ENCODE measurements at places on chromosomes 3 and 15.

DNA sequence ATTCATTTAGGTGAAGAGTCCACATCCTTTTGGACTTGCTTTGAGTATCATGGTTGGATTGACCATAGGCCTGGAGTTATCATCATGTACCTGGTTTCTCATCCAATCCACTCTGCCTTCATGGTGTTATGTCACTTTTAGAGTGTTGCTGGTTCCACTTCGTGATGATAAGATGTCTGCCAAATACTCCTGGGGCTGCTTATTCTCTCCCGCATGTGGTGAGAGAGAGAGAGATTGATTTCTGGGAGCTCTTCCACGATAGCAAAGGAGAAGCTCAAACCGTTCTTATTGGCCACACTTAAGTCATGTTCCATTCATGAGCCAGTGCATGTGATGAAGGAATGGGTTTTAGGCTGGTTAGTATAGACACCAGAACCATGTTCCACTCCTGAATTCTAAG is 47.6 kb downstream of the MITF start:
- H3K4me1 ChIP-seq = no peaks in the 10 kb centered on the region
- DNase-seq = no peak
- H3K27me3 ChIP-seq = no peaks in the 10 kb centered on the region
- H3K36me3 ChIP-seq = no peaks in the 10 kb centered on the region
- no peak overlapping the region for H3K4me3 ChIP-seq

DNA sequence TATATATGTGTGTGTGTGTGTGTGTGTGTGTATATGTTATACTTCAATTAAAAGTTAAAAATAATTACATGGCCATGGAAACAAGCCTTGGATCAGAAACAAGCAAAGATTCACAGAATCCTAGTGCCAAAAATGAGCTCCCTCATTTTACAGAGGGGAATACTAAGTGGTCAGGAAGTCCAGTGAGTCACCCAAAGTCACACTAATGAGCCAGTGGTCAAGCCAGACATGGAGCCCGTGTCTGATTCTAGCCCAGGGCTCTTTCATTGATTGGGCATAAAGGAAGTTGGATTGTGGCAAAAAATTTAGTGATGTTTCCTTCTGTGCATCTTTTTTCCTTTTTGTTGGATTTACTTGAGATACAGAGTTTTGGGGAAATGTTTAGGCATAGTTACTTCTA is 152.5 kb upstream of the NPHP3 start:
- H3K27ac ChIP-seq = no peak overlapping the region
- no peak for DNase-seq
- H3K36me3 ChIP-seq = no peaks in the 10 kb centered on the region
- H3K27me3 ChIP-seq = peaks cover 3% of the 10 kb centered on the region
- H3K4me3 ChIP-seq = no peak overlapping the region

DNA sequence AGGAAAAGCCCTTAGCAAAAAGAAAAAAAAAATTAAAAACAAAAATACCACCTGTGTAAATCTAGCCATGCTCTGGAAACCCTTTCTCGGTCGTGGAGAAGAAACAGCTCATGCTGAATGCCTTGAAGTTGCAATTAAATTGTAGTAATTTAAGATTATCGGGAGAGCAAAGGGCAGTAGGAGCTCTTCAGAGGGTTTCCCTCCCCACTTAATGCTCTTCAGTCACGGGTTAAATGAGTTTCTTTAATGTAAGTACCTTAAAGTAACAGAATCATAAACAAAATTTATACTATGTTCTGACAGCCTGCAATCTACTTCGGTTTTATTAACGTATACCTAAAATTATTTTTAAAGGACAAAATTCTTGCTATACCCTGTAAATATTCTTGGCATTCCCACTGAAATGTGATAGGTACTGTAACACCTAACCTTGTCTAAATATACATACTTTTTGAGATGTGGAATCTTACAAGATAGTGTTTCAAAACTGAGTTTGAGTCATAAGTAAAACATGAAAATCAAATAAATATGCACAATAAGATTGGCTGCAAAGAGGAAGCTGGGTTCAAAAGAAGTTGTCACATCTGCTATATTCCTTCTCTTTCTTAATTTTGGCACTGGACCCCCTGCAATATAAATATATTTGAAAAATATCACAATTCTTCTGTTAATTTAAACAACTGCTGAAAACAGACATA is 5.3 kb downstream of the FOXP1 start:
- H3K27ac ChIP-seq = no peak overlapping the region
- peaks cover 28% of the 10 kb centered on the region for H3K36me3 ChIP-seq
- peaks cover 13% of the 10 kb centered on the region for H3K4me1 ChIP-seq
- DNase-seq = no peak
- no peak overlapping the region for H3K4me3 ChIP-seq

DNA sequence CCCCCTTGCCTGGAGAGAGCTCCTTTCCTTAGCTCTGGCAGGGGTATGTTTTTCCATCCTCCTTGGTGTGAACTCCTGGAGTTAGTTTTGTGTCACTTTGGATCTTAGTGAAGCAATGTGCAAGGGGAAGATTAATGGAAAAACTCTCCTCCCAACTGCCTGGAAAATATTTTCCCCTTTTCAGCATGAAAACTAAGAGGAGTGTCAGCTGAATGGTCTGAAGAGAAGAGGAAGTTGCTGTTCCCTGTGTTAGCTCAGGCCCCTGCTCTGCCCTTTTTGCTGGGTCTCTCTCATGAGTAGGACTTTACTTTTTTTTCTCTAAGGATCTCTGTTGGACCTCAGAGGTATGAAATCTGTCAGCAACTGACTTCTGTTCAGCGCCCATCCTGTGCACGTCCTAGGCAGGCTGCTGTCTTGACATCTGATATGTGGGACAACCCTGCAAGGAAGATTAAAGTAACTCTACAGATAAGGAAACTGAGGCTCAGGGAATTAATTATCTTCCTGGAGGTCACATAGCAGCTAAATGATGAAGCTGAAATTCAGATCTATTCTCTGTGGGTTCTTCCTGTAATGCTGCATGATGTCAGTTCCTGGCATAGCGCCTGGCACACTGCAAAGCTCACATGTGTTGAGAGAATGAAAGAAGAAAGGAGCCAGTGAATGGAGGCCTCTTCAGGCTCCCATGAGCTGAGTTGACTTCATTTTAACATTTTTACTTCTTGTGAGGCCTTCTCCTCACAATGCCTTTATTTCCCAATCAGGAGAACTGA is 109.7 kb upstream of the GALNT15 start:
- H3K4me3 ChIP-seq = no peak overlapping the region
- no peaks in the 10 kb centered on the region for H3K36me3 ChIP-seq
- H3K4me1 ChIP-seq = no peaks in the 10 kb centered on the region
- DNase-seq = no peak

DNA sequence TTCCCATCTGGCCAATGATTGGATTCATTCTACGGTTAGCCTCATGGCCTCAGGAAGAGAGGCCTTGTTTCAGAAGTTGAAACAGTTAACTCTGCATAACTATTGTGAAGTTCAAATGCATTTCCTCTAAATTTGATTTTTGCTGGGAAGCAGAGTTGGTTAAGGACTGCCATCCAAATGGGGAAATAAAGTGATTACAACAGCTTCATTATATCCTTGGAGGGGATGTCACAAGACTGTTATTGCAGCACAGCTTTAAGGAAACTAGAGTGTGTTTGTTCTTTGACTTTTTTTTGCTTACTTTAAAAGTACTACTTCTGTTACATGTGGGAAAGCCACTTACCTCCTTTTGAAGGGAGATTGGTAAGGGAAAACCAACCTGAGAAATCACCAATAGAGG is 164.8 kb downstream of the AKAP13 start:
- no peak overlapping the region for H3K27ac ChIP-seq
- H3K27me3 ChIP-seq = no peaks in the 10 kb centered on the region
- peaks cover 36% of the 10 kb centered on the region for H3K4me1 ChIP-seq
- no peak for DNase-seq
- H3K4me3 ChIP-seq = no peak overlapping the region

DNA sequence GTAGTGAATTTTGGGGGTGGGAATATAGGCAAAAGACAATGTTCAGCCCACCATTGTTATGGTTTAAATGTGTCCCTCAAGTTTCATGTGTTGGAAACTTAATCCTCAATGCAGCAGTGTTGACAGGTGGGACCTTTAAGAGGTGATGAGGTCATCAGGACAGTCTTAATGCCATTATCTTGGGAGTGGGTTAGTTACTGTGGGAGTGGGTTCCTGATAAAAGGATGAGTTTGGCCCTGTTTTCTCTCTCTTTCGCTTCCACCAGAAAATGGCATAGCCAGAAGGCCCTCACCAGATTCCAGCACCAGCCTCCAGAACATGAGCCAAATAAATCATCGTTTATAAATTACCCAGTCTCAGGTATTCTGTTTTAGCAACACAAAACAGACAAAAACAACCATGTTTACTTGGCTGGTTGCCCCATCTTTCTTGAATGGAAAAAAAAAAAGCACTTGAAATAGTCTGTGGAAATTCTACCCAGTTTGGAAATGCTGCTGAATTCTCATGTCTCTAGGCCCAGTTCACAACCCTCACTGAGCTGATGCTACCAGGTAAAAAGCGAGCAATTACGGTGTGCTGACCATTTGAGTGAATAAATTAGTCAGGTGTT is 31.0 kb upstream of the MFSD1 start:
- no peak overlapping the region for H3K4me3 ChIP-seq
- no peak for DNase-seq
- peaks cover 2% of the 10 kb centered on the region for H3K36me3 ChIP-seq
- no peaks in the 10 kb centered on the region for H3K4me1 ChIP-seq

DNA sequence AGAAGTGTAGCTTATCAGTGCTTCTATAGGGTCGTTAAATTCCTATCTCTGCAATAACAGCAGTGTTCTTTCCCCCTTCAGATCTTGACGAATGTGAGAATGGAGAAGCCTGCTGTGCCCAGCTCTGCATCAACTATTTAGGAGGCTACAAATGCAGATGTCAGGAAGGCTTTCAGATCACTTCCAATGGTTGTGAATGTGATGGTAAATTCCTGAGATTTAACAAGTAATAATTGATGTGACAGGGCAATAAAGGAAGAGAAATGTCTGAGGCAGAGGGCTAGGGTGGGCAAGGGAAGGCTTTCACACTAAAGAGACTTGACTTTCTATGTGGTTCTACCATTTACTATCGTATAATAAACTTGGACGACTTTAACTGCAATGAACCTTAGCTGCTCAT is 711.7 kb upstream of the GOLIM4 start:
- H3K27me3 ChIP-seq = no peaks in the 10 kb centered on the region
- no peaks in the 10 kb centered on the region for H3K36me3 ChIP-seq
- no peak overlapping the region for H3K27ac ChIP-seq
- DNase-seq = no peak

- no peaks in the 10 kb centered on the region for H3K4me1 ChIP-seq
- H3K27me3 ChIP-seq = no peaks in the 10 kb centered on the region
- H3K36me3 ChIP-seq = peaks cover 82% of the 10 kb centered on the region
- no peak for DNase-seq
Observed at GRCh38 chr15:30943654-30944335, 40.1 kb downstream of the FAN1 start.

- no peak for DNase-seq
- H3K27ac ChIP-seq = no peak overlapping the region
- no peaks in the 10 kb centered on the region for H3K4me1 ChIP-seq
- H3K27me3 ChIP-seq = no peaks in the 10 kb centered on the region
Observed at GRCh38 chr3:144491333-144491732, 519.7 kb downstream of the DIPK2A start.

DNA sequence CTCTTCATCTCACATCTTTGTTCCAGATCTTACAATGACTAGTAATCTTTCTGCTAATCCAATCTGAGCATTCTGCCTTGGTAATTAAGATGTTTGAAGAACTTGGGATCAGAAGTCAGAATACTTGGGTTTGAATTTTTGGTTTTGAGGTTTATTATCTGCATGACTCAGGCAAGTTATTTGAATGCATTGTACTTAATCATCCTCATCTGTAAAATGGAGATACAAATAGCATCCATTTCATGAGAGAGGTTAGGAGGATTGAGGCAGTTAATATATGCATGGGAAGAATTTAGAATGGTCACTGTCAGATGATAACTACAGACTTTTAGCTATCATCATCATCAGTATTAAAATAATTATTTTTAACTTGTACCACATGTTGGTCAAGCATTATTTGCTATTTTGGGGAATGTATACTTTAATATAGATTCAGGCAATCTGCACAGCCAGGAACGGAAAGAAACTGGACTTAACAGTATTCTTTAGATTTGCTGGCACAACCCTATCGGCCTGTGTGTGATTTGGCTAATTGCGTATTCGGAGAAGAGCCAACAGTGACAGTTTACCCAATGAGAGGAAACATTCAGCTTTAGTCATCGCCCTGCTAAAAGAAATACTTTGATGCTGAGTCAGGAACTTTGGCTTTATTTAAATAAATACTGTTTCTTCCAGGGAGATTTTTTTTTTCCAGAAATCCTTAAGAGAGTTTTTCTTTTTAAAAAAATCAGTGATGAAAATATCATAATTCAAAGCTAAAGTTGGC is 600.0 kb downstream of the ROBO1 start:
- no peak overlapping the region for H3K27ac ChIP-seq
- DNase-seq = no peak

DNA sequence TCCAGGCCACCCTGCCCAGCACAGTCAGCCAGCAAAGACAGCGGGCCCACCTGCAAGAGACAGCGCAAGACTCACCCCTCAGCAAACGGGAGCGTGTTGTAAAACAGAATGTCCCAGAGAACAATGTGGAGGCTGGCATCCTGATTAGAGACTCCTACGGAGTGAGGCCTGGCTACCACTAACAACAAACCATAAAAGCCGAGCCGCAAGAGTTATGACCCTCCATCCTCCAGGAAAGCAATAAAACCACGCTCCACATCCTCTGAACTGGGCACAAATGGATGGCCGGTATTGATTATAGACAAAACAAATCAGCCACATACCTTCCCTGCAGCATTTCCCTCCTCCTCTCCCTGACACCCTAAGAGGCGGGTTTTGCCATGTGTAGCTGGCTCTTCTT is 75.8 kb upstream of the LIPC start:
- no peaks in the 10 kb centered on the region for H3K36me3 ChIP-seq
- H3K27me3 ChIP-seq = no peaks in the 10 kb centered on the region
- H3K4me1 ChIP-seq = peaks cover 9% of the 10 kb centered on the region
- no peak overlapping the region for H3K27ac ChIP-seq

GRCh38 chr3:36919439-36920160 is 25.3 kb downstream of the TRANK1 start:
- no peak overlapping the region for H3K27ac ChIP-seq
- peaks cover 24% of the 10 kb centered on the region for H3K4me1 ChIP-seq
- H3K36me3 ChIP-seq = no peaks in the 10 kb centered on the region
- H3K27me3 ChIP-seq = no peaks in the 10 kb centered on the region
- no peak for DNase-seq

GRCh38 chr3:55406696-55407425 is 80.2 kb downstream of the WNT5A start:
- H3K36me3 ChIP-seq = no peaks in the 10 kb centered on the region
- DNase-seq = no peak
- no peaks in the 10 kb centered on the region for H3K4me1 ChIP-seq
- H3K27me3 ChIP-seq = no peaks in the 10 kb centered on the region

GRCh38 chr3:117526470-117527079 is 817.0 kb downstream of the TUSC7 start:
- H3K27me3 ChIP-seq = no peaks in the 10 kb centered on the region
- no peak for DNase-seq
- no peak overlapping the region for H3K4me3 ChIP-seq
- no peak overlapping the region for H3K27ac ChIP-seq
- no peaks in the 10 kb centered on the region for H3K4me1 ChIP-seq
- no peaks in the 10 kb centered on the region for H3K36me3 ChIP-seq
